Activated naive CD4-positive, alpha-beta T cell treated with anti-CD3 and anti-CD28 coated beads for 36 hours (primary cell): ENCODE measurements at places on chromosomes 1 and 21. TPM values are rescaled to one million over a fixed set of nuclear protein-coding genes. Genes with fewer than 3 reads are reported as not detected.

- H3K4me3 ChIP-seq: no peak overlapping the region
- H3K36me3 ChIP-seq: no peaks in the 10 kb centered on the region
- H3K27ac ChIP-seq: no peak overlapping the region
- H3K4me1 ChIP-seq: no peaks in the 10 kb centered on the region
- no peak for DNase-seq
Measured at GRCh38 chr21:41251961-41252642, 64.5 kb upstream of the FAM3B start.

- no peak for DNase-seq
- no peak overlapping the region for H3K27ac ChIP-seq
- H3K36me3 ChIP-seq: no peaks in the 10 kb centered on the region
- no peaks in the 10 kb centered on the region for H3K27me3 ChIP-seq
- H3K4me3 ChIP-seq: no peak overlapping the region
Measured at GRCh38 chr1:1915911-1916840, 1.1 kb downstream of the CALML6 start.

ZNF691 gene
- 5.3 TPM for total RNA-seq

- H3K27ac ChIP-seq: no peak overlapping the region
- no peak for DNase-seq
- no peaks in the 10 kb centered on the region for H3K36me3 ChIP-seq
- no peaks in the 10 kb centered on the region for H3K27me3 ChIP-seq
Measured at GRCh38 chr1:58839147-58839795, 55.4 kb upstream of the JUN start.

GRCh38 chr1:37056325-37056724 is 22.0 kb upstream of the GRIK3 start:
- no peak for DNase-seq
- no peak overlapping the region for H3K4me3 ChIP-seq
- H3K27me3 ChIP-seq: peaks cover 4% of the 10 kb centered on the region
- H3K27ac ChIP-seq: no peak overlapping the region
- H3K4me1 ChIP-seq: no peaks in the 10 kb centered on the region

DNA sequence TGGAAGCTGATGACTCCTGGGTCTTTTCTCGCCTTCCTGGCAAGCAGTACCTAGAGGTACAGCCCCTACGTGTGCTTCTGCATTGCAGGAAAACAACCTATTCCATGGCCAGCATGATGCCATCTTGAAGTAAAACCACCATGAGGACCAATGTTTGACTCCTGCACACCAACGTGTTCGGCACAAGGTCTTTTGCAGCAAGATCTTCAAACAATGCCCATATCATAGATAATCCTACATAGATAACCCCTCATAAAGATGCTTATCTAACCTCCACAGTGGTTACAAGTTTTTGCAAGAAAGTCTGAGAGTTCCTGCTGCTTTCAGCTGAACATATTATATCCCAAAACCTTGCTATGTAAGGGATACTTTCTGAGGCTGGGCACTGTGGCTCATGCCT is 141.1 kb upstream of the MAP1LC3C start:
- H3K27ac ChIP-seq: no peak overlapping the region
- no peak for DNase-seq
- no peak overlapping the region for H3K4me3 ChIP-seq
- H3K36me3 ChIP-seq: no peaks in the 10 kb centered on the region

DNA sequence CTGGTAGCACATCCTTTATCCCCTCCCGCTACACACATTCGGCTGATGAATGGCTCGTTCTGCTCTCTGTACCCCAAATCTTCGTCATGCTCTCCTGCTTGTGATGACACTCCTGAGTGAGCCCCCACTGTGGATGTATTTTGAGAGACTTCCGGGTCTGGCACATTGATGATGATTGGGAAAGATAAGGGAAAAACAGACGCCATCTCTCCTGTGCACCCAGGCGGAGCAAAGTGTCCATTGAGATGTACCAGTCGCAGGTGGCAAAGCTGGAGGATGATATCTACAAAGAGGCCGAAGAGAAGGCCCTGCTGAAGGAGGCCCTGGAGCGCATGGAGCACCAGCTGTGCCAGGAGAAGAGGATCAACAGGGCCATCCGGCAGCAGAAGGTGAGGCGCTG is 27.9 kb upstream of the EFHD2 start:
- no peaks in the 10 kb centered on the region for H3K36me3 ChIP-seq
- no peak overlapping the region for H3K4me3 ChIP-seq
- DNase-seq: no peak
- peaks cover 11% of the 10 kb centered on the region for H3K4me1 ChIP-seq
